ENCODE measurements at places on chromosomes 3 and 15. TPM values are rescaled to one million over a fixed set of nuclear protein-coding genes. Genes with fewer than 3 reads are reported as not detected.

GRCh38 chr3:160154033-160154432, 71.2 kb upstream of the C3orf80 start:
- H3K27ac ChIP-seq = no peak overlapping the region
- H3K27me3 ChIP-seq = no peaks in the 10 kb centered on the region
- DNase-seq = no peak
- H3K36me3 ChIP-seq = no peaks in the 10 kb centered on the region
- H3K4me3 ChIP-seq = no peak overlapping the region

DNA sequence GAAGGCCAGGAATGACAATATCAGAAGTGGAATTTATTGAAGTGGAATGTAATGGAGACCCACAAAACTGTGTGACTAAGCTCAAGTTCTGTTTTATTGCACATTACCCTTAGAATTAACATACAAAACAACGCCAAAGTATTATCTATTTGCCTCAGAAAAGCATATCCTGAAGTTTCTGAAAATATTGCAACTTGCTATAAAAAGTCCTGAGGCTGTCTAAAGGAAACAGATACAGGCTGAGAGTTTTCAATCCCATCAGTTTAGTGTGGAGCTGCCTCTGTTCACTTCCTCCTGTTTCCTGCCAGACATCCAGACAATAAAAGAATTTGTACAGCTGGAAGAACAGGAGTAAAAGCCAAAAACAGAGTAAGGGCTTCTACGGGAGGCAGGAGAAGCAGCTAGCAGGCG, 108.8 kb downstream of the FBN1 start:
- H3K27me3 ChIP-seq = no peaks in the 10 kb centered on the region
- peak overlapping the region; percentile 41 for H3K27ac ChIP-seq
- H3K4me3 ChIP-seq = no peak overlapping the region
- no peak for DNase-seq
- H3K4me1 ChIP-seq = no peaks in the 10 kb centered on the region

Gene COL7A1
- 16.1 TPM for total RNA-seq

- no peak overlapping the region for H3K4me3 ChIP-seq
- no peaks in the 10 kb centered on the region for H3K36me3 ChIP-seq
- no peaks in the 10 kb centered on the region for H3K27me3 ChIP-seq
- DNase-seq = no peak
- no peak overlapping the region for H3K27ac ChIP-seq
These were observed 60.1 kb downstream of the VGLL3 start for GRCh38 chr3:86930831-86931230.

Gene SETD2
- total RNA-seq = 39.8 TPM

DNA sequence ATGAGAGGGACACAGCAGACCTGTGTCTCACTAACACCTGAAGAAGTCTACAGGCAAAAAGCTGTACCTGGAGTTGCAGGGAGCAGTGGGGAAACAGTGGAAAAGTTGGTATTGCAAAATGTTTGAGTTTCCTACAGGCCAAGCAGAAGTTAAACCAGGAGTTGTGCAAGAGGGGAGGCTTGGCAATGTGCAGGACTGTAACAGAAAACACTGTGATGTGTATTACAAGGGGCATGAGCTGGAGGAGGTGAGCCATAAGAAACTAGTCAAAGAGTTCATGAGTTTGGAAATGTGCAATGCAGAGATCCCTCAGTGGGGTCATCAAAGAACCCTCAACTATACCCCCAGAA, 47.1 kb upstream of the SERPINI2 start:
- H3K27ac ChIP-seq = no peak overlapping the region
- no peak for DNase-seq
- H3K27me3 ChIP-seq = no peaks in the 10 kb centered on the region

Measured in WTC11 (cell line).